Caco-2 (cell line): ENCODE measurements at places on chromosomes 16 and 17. TPM values are rescaled to one million over a fixed set of nuclear protein-coding genes. Genes with fewer than 3 reads are reported as not detected.
A peak's percentile ranks its signal among the peaks of the same experiment; 100 is the strongest.

CACNG4 gene
- total RNA-seq, result 10.1 and 12.8 TPM in 2 replicates

PRSS21 gene
- total RNA-seq, result not detected in 2 replicates

CDH3 gene
- total RNA-seq, result 114 and 144 TPM in 2 replicates

TP53TG3C gene
- not detected in 2 replicates for total RNA-seq

DNA sequence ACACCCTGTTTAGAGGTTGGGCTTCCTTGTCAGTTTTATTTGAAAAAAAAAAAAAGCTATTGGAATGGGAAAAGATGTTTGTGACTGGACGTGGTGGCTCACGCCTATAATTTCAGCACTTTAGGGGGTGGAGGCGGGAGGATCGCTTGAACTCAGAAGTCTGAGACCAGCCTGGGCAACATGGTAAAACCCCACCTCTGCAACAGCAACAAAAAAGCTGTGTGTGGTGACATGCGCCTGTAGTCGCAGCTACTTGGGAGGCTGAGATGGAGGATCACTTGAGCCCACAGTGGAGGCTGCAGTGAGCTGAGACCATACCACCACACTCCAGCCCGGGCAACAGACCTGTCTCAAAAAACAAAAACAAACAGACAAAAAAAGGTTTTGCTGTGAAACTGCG lies 66.1 kb upstream of the SIAH1 start:
- no peak for DNase-seq

- no peak for DNase-seq
Measured at GRCh38 chr17:21165922-21166594, 39.3 kb downstream of the DHRS7B start.

DNA sequence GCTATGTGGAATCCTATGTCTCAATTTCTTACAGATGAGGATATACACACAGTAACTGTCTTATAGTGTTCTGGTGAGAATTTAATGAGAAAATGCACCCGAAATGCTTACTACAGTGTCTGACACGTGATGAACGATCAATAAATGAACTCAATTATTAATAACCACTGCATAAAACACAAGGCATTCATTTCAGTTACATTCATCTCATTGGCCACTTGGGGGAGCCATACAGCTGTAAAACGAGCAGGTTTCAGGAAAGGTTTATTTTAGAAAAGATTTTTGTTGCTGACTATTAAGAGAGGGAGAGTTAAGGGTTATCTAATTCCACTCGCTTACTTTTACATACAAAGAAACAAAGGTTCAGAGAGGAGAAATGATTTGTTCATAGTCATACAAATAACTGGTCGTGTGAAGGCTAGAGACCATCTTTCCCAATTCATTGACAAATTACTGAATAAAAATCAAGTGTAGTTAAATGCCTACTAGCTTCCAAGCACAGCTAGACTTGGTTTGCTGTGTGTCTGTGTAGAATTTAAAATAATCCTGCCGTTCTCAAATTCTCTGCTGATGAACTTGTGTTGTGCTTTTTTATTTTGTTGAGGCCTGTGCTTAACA lies 160.1 kb downstream of the MAP2K4 start:
- peak; percentile 10 for DNase-seq

DNA sequence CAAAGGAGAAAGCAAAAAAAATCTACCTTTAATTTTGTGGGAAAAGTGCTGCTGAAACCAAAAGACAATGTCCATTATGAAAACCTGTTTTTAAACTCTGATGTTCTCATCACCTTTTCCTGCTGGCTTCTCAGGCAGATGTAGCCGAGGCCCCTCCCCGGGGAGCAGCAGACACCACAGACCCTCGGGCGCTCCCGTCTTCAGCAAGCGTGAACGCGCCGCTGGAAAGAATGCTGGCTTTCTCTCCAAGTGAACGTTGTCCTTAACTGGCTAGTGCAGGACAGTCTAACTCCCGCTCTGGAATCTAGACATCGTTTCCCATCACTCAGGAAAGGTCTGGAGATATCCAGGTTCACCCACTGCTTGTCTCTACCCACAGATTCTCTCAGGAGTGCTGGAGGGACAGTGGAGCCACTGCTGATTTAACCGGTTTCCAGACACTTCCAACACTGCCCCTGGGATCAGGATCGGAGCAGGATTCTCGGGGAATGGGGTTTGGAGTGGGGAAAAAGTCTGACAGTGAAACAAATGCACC lies 211.2 kb downstream of the RBFOX3 start:
- no peak for DNase-seq

- no peak for DNase-seq
Measured at GRCh38 chr16:57908409-57908987, 62.4 kb downstream of the CNGB1 start.

GRCh38 chr16:30009990-30010843 lies 610 bp downstream of the DOC2A start:
- DNase-seq, result no peak

- no peak for DNase-seq
Measured at GRCh38 chr17:29039764-29040598, 3.0 kb upstream of the PIPOX start.

DNA sequence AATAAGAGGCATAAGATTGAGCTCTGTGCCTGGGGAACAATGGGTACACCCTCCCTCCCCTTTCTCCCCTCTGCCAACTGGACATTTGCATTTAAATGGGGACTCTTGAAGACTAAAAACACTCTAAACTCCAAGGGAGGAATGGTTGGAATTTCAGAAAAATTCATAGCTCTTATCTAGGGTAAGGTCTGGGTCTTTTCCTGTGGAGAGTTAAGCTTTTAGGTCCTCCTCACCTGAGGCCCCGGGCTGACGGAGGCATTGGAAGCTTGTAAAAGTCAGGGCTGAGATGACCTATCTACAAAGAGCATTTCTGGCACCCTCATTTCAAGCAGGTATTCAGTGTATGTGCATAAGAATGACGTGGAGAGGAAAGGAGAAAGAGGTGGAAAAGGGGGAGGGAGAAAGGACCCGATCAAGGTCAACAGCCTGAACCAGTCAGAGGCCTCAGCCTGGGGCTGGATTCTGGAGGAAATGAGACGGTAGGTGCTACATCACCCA lies 78.0 kb downstream of the RAP1GAP2 start:
- DNase-seq, result peak; percentile 92
